ENCODE measurements at places on chromosomes 3 and 15. TPM values are rescaled to one million over a fixed set of nuclear protein-coding genes. Genes with fewer than 3 reads are reported as not detected.

The PRR20G gene
- not detected for polyA plus RNA-seq

DNA sequence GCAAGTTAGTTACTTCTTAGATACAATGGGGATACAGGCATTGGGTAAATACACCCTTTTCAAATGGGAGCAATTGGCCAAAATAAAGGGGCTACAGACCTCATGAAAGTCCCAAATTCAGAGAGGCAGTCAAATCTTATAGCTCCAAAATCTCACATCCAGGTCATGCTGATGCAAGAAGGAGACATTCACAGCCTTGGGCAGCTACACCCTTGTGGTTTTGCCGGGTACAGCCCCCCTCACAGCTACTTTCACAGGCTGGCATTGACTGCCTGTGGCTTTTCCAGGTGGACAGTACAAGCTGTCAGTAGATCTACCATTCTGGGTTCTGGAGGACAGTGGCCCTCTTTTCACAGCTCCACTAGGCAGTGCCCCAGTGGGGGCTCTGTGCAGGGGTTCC, 17.5 kb upstream of the PLSCR1 start:
- DNase-seq: no peak

The EIF2B5 gene
- 29.8 TPM for polyA plus RNA-seq

GRCh38 chr3:186515125-186515524, 29.1 kb downstream of the CRYGS start:
- no peak for DNase-seq

The FANCD2OS gene
- polyA plus RNA-seq: not detected

The SLC25A38 gene
- polyA plus RNA-seq: 34.7 TPM

DNA sequence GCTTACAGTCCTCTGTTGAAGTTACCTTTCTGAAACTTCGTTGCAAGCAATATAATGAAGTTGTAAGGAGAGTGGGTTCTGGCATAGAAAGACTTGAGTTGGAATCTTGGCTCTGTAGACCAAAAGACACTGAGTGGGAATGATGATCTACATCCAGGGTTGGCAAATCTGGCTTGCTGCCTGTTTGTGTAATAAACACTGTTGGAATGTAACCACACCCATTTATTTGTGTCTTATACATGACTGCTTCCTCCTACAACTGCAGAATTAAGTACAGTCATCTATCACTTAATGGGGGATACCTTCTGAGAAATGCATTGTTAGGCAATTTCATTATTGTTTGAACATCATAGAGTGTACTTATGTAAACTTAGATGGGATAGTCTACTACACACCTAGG, 178.4 kb upstream of the SUCLG2 start:
- no peak for DNase-seq

DNA sequence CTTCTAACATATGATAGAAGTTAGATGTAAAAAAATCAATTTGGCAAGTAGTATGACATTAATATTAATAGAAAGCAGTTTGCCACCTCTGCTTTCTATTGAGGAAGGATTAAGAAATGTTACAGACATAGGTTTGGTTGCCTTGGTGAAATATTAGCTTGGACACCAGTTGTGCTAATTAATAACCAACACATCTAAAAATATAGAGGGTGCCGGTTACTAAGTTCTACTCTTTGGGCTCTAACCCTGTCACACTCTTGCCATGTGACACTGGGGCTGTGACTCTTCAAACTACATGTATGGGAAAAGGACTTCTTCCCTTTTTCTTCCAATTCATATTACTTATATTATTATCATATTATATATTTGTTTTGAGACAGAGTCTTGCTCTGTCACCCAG, 64.4 kb downstream of the TRIM71 start:
- no peak for DNase-seq

- DNase-seq: no peak
These were observed 14.2 kb downstream of the FSTL1 start for GRCh38 chr3:120436523-120437050.

GRCh38 chr3:74592359-74592758, 22.1 kb downstream of the CNTN3 start:
- no peak for DNase-seq

The LOXL1 gene
- 114 TPM for polyA plus RNA-seq

DNA sequence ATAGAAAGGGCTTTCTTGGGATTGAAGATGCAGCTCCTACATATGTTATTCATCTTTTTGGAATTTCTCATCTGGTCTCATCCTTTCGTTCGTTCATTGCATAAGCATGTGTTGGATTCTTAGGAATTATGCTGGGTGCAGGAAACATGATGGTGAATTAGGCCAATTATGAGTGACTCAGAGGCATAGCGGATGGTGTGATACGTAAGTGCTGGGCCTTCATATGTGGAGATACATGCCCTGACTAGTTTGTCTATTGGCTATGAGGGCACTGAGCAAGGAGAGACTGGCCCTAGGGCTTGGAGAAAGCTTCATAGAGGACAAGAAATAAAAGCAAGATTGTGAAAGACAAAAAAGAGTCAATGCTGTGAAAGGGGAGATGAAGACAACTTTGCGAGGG, 235.1 kb downstream of the MYRIP start:
- no peak for DNase-seq

The ITIH3 gene
- polyA plus RNA-seq: 0.86 TPM

The GATM gene
- polyA plus RNA-seq: 0.07 TPM

The AADACL2 gene
- not detected for polyA plus RNA-seq

DNA sequence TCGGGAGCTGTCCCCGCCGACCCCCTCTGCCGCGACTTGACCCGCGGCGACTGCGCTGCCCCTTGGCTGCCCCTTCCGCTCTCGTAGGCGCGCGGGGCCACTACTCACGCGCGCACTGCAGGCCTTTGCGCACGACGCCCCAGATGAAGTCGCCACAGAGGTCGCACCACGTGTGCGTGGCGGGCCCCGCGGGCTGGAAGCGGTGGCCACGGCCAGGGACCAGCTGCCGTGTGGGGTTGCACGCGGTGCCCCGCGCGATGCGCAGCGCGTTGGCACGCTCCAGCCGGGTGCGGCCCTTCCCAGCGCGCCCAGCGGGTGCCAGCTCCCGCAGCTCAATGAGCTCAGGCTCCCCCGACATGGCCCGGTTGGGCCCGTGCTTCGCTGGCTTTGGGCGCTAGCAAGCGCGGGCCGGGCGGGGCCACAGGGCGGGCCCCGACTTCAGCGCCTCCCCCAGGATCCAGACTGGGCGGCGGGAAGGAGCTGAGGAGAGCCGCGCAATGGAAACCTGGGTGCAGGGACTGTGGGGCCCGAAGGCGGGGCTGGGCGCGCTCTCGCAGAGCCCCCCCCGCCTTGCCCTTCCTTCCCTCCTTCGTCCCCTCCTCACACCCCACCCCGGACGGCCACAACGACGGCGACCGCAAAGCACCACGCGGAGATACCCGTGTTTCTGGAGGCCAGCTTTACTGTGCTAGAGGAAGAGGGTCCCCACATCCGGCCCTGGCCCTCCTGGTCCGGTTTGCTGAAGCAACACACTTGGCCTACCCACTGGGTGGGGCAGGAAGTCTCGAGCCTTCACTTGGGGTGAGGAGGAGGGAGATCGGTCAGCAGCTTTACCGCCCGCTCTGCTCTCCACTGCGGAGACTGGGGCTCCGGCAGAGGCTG, at the start of gene RASSF1:
Gene RASSF1 (minus strand): TSS at position 389 of the 882 bp plus-strand sequence. CDS start 31 bp downstream, at position 358.
- no peak for DNase-seq

DNA sequence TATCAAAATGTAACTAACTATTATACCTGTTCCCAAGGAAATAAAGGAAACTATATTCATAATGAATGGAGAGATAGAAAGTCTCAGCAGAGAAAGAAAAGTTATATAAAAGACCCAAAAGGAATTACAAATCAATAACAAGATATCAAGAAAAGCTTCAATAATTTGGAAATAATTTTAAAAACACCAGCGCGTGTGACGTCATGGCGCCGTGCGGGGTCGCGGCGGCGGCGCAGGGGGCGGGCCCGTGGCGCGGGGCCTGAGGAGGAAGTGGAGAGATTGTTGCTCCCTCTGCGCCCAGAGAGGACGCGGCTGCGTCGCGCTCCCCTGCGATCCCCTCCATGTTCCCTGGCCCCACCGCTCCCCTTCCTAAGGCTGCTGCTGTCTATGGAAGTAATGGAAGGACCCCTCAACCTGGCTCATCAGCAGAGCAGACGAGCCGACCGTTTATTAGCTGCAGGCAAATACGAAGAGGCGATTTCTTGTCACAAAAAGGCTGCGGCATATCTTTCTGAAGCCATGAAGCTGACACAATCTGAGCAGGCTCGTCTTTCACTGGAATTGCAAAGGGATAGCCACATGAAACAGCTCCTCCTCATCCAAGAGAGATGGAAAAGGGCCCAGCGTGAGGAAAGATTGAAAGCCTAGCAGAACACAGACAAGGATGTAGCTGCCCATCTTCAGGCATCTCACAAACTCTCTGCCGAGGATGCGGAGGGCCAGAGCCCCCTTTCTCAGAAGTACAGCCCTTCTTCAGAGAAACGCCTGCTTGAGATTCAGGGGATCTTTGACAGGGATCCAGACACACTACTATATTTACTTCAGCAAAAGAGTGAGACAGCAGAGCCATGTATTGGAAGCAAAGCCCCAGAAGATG, 4.1 kb downstream of the XCR1 start:
- no peak for DNase-seq

DNA sequence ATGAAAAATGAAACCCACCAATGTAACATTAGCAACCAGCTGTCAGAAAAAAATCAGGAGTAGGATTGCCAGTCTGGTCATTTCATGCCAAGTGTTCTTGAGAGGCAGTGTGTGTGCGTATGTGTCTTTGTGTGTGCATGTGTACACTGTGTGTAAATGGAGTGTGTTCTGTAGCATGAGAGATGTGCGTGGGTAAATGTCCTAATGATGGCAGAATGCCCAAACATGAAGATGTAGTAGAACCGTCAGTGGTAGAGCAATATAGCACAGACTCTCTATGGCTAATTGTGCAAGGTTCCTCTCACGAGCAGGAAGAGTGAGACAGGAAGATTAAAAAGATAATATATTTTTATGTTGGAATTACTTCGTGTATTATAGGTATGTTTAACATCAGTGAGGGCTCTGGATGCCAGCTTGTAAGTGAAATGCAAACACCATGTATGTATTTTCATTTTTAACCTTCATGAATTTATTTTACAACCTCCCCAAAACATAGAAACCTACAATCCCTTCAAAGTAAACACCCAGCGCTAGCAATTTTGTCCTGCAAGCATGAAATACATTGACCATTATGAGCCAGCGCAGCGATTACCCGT, 1038.7 kb downstream of the IGSF11 start:
- no peak for DNase-seq

DNA sequence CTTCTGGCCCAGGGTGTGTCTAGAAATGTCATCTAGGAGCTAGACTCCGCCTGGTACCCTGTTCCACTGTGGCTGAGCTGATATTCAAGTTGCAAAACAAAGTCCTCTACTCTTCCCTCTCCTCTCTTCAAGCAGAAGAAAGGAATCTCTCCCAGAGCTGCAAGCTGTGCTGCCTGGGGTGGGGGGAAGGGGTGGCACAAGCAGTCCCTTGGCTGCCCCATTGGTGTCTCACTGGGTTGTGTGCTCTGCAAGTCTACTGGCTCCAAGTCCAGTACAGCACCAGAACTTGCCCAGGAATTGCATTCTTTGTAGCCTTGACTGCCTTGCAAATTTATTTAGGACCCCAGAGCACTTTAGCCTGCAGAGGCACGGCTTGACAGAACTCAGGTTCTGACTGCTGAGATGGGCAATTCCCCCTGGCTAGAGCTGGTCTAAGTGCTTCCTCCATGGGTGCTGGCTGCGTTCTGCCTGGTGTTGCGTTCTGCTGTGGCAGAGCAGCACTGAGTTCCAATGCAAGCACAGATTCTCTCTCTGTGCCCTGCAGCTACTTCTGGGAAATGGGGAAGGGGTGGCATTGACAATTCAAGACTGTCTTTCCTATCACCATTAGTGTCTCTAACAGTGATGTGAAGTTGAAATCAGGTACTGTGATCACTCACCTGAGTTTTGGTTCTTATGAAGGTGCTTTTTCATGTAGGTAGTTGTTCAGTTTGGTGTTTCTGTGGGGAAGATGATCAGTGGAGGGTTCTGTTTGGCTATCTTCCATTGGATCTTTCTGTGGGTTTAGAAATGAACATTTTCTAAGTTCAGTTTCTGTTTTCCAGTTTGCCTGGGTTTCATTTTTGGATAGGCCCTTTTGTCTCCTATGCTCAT, 39.5 kb downstream of the OXSR1 start:
- DNase-seq: no peak

- DNase-seq: no peak
These were observed 6.7 kb downstream of the SPPL2A start for GRCh38 chr15:50758712-50759205.

DNA sequence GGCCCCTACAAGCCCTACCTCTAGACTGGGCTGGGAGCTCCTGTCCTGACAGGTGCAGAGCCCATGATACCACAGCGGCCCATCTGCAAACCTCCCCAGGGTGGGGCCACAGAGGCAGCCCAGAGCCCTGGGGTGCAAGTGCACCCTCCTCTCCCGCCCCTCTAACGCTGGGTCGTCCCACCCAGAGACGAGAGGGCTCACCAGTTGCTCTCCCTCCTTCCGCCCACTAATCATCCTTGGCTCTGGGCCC, 742 bp downstream of the TNK2 start:
- DNase-seq: no peak

DNA sequence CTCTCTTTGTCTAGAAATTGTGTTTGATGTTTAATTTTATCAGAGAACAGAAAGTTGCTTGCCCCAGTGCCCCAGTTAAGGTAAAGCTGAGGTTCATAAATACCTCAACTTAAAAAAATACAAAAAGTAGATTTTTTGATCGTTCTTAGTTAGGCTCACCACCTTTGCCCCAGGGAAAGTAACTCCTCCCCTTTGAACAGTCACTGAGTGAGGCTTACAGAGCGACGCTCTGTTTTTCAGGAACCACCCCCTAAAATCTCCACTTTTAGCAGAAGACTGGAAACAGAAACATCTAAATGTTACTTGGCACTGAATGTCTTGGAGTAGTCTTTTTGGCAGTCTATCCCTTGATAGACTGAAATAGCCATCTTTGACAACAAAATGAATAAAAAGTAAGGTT, 24.9 kb downstream of the BLM start:
- DNase-seq: no peak

The NFKBIZ gene
- 27.3 TPM for polyA plus RNA-seq

The ENTPD3 gene
- not detected for polyA plus RNA-seq

The CYP1A2 gene
- not detected for polyA plus RNA-seq

The VWA5B2 gene
- not detected for polyA plus RNA-seq

GRCh38 chr3:152236716-152237115, 32.0 kb upstream of the MBNL1 start:
- no peak for DNase-seq

The MYO5A gene
- 31.4 TPM for polyA plus RNA-seq

DNA sequence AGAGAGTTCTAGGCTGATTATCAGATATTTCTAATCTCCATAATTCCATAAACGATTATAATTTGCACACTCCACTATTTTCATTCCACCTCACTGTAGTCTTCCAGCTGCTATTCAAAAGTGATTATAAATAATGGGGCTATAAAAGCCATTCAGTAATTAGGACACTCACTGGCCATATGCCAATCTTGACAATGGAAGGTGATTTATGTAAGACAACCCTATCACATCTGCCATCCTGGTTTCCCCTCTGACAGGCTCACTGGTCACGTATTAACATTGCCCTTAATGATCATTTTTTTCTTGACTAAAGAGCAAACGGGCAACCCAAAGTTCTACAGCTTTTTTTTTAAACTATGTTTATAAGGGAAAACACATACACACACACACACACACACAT, 402.4 kb downstream of the MAGI1 start:
- no peak for DNase-seq

GRCh38 chr3:12904951-12905315, 63.6 kb upstream of the RPL32 start:
- no peak for DNase-seq

GRCh38 chr3:149042789-149043386, 43.4 kb downstream of the HLTF start:
- DNase-seq: no peak

All from AG04450 (cell line).